Esophagus squamous epithelium (tissue), 5 donors: ENCODE measurements at places on chromosomes 16 and 17.

DNA sequence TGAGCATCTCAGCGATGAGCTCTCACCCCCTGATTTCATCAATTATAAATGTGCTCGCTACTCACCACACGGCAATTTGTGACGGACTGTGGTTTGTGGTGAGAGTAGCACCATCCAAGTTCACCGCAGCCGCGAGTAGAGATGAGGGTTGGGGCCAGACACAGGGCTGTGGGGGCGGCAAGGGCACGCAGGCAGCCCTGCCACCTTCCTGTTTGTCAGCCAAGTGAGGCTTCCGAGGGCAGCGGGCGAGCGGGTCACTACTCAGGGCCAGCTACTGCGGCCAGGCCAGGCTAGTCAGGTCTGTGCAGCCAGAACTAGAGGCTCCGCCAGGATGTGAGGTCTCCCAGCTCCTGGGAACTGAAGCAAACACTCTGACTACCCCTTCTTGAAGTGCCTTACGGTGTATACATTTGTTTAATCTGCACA lies 39.6 kb upstream of the MEOX1 start:
- H3K4me3 ChIP-seq: no peak overlapping the region
- H3K4me1 ChIP-seq: peaks cover 15% of the 10 kb centered on the region
- H3K27ac ChIP-seq: no peak overlapping the region
- H3K36me3 ChIP-seq: no peaks in the 10 kb centered on the region
- no peaks in the 10 kb centered on the region for H3K27me3 ChIP-seq

DNA sequence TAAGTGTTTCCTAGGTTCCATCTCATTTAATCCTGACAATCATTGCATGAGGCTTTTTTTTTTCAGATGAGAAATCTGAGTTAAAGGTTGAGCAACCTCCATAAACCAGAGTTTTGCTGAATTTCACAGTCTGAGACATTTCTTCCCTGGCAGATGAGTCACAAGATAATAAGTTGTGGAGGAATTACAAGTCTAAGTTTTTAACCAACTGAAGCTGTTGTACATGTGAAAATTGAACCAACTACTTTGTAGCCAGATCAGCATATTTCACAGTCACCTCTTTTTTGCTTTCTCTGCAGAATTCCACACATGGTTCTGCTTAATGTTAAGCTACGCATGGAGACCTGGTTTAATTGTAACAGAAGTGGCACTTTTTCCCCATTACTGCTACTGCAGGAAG lies 765.6 kb downstream of the CDH11 start:
- H3K4me1 ChIP-seq: no peaks in the 10 kb centered on the region
- H3K27ac ChIP-seq: no peak overlapping the region
- no peaks in the 10 kb centered on the region for H3K36me3 ChIP-seq
- no peak for DNase-seq
- H3K4me3 ChIP-seq: no peak overlapping the region
- H3K27me3 ChIP-seq: no peaks in the 10 kb centered on the region

DNA sequence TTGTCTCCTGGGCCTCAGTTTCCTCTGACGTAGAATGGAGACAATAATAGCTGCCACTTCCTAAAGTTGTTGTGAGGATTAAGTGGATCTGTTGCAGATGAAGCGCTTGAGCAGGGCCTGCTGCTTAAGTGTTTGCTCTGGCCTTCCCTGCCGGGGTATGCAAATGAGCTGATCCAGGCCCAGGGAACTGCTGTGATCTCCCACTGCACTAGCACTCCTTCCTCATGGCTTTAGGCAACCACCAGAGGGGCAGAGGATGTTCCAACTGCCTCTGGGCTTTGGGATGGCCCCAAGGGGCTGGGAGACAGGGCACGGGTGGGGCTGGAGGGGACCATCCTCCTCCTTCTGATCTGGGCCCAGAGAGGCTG lies 6.2 kb downstream of the SBK1 start:
- peaks cover 16% of the 10 kb centered on the region for H3K27me3 ChIP-seq
- H3K27ac ChIP-seq: no peak overlapping the region
- H3K4me3 ChIP-seq: no peak overlapping the region

DNA sequence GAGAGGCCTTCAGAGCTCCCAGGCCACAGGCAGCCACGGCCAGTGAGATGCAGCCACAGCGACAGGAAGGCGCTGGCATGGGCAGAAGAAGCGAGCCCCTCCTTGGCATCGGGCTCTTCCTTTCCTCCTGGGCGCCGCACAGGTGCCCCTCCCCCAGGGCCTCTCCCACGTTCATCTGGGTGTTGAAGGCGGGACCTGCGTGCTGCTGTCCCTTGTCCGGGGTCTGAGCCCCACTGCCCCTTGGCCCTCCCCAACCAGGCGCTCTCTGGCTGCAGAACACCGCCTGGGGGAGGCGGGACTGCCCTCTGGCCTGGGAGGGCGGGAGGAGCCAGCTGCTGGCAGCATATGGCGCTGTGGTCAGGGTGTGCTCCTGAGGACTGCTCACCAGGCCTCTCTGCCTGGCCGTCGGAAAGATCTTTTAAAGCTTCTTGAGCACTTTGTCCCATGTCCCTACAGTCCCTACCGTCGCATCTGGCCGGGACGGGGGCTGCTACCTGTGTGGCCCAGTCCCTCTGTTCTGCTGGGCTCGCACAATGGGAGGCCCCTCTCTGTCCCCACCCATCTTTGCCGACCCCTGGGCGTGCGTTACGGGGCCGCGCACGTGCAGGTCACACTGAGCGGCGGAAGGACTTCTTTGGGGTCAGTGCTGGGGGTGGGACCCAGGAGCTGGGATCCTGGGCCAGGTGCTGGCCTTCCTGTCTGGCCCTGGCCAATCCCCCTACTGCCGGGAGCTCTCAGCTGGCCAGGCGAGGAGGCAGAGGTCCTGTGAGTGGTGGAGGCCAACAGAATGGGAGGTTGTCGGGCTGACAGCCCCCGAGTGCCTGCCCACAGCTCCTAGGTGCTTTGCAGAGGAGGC lies 1.7 kb downstream of the SLC25A10 start:
- H3K4me1 ChIP-seq: peaks cover 32% of the 10 kb centered on the region
- DNase-seq: no peak
- H3K27ac ChIP-seq: peak overlapping the region; percentile 92
- peaks cover 45% of the 10 kb centered on the region for H3K36me3 ChIP-seq

- H3K36me3 ChIP-seq: no peaks in the 10 kb centered on the region
- H3K27me3 ChIP-seq: no peaks in the 10 kb centered on the region
- no peak for DNase-seq
- H3K4me3 ChIP-seq: no peak overlapping the region
Observed at GRCh38 chr16:79089735-79090284, 510.7 kb downstream of the MAF start.

DNA sequence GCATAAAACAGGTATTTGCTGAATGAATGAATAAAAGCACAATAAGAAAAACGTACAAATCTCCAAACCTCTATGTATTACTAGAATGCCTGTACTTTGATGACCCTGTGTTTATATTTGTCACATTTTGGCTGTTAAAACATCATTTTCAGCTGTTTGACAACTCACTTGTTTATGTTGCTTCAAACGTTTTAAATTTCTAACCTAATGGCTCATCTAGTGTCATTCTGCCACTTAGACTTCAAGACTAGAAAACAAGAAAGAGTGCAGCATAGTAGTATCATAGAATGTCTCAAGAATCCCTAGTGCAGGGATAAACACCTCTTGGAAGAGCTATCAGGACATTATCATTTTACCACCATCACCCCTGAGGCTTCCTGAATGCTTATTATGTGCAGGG lies 19.4 kb upstream of the PMP22 start:
- no peaks in the 10 kb centered on the region for H3K4me1 ChIP-seq
- no peak for DNase-seq
- H3K27ac ChIP-seq: no peak overlapping the region

DNA sequence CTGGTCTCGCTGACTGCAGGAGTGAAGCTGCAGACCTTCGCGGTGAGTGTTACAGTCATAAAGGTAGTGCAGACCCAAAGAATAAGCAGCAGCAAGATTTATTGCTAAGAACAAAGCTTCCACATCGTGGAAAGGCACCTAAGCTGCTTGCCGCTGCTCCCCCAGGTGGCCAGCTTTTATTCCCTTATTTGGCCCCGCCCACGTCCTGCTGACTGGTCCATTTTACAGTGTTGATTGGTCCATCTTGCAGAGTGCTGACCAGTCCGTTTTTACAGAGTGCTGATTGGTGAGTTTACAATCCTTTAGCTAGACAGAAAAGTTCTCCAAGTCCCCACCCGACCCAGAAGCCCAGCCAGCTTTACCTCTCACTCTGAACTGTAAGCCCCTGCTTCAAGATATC lies 227.8 kb downstream of the ABCC12 start:
- H3K27me3 ChIP-seq: no peaks in the 10 kb centered on the region
- no peak overlapping the region for H3K27ac ChIP-seq
- H3K4me1 ChIP-seq: no peaks in the 10 kb centered on the region
- H3K36me3 ChIP-seq: no peaks in the 10 kb centered on the region

DNA sequence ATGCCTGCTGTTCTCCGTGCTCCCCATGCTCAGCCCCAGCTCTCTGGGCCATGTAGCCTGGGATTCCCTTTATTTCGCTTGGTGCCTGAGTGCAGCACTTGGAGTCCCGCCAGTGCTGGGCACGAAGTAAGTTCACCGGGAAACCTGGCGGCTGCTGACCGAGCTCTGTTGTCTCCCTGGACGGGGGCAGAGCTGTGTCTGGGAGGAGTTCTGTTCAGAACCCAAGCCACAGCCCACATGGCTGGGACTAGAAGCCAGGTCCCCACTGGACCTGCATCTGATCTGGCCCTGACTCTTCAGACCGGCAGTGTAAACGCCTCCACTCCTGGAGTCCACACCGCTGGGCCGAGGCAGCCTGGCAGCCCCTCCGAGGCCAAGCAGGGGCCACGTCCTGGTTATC lies 37.5 kb upstream of the CIBAR2 start:
- no peak overlapping the region for H3K27ac ChIP-seq
- H3K4me3 ChIP-seq: no peak overlapping the region
- H3K4me1 ChIP-seq: peaks cover 14% of the 10 kb centered on the region
- DNase-seq: no peak
- peaks cover 20% of the 10 kb centered on the region for H3K27me3 ChIP-seq

DNA sequence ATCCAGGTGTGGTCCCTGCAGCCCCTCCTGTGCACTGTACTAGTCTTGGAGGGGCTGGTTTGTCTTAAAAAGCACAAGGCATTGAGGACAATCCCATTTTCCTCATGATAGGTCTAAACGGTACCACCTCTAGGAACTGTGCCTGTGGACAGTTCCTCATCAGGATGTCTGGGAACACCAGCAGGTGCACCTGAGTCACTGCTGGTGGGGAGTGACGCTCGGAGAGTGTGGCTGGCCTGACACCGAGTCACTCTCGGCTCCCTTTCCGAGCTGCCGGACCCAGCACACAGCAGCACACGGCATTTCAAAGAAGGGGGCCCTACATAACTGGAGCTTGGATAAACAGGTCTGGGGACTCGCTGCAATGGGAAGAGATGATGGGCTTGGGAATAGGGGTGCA lies 25.6 kb downstream of the LRRC75A start:
- no peak for DNase-seq
- no peak overlapping the region for H3K27ac ChIP-seq
- no peaks in the 10 kb centered on the region for H3K36me3 ChIP-seq
- peaks cover 40% of the 10 kb centered on the region for H3K4me1 ChIP-seq
- no peaks in the 10 kb centered on the region for H3K27me3 ChIP-seq

GRCh38 chr17:65027305-65027704 lies 29.2 kb downstream of the GNA13 start:
- H3K27me3 ChIP-seq: no peaks in the 10 kb centered on the region
- no peak for DNase-seq
- H3K4me1 ChIP-seq: peaks cover 49% of the 10 kb centered on the region
- no peaks in the 10 kb centered on the region for H3K36me3 ChIP-seq
- H3K4me3 ChIP-seq: no peak overlapping the region

DNA sequence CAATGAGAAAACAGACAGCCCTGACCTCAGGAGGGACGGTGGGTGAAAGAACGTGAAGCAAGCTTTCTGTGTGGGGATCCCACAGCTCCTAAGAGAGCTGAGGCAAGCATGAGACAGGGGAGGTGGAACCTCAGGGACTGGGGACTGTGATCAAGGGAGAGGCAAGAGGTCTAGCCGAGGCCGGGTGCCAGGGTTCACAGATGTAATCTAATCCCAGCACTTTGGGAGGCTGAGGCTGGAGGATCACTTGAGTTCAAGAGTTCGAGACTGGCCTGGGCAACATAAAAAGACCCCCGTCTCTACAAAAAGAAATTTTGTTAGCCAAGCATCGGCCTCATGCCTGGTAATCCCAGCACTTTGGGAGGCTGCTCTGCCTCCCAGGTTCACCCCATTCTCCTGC lies 4.5 kb upstream of the ADAM11 start:
- no peak overlapping the region for H3K27ac ChIP-seq
- DNase-seq: no peak
- peaks cover 16% of the 10 kb centered on the region for H3K36me3 ChIP-seq
- H3K27me3 ChIP-seq: peaks cover 2% of the 10 kb centered on the region
- H3K4me1 ChIP-seq: peaks cover 6% of the 10 kb centered on the region
- no peak overlapping the region for H3K4me3 ChIP-seq

- H3K27ac ChIP-seq: peak overlapping the region; percentile 32
- no peaks in the 10 kb centered on the region for H3K36me3 ChIP-seq
- H3K4me1 ChIP-seq: peaks cover 35% of the 10 kb centered on the region
- no peak for DNase-seq
- H3K27me3 ChIP-seq: no peaks in the 10 kb centered on the region
- H3K4me3 ChIP-seq: no peak overlapping the region
Observed at GRCh38 chr17:67629971-67630320, 87.8 kb upstream of the NOL11 start.

DNA sequence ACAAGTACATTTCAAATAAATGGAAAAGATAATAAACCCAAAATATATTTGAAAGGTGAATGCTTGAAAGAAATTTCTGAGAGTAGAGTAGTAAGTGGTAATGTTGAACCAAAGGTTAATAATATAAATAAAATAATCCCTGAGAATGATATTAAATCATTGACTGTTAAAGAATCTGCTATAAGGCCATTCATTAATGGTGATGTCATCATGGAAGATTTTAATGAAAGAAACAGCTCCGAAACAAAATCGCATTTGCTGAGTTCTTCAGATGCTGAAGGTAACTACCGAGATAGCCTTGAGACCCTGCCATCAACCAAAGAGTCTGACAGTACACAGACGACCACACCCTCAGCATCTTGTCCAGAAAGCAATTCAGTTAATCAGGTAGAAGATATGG lies 84.2 kb downstream of the C17orf58 start:
- no peaks in the 10 kb centered on the region for H3K4me1 ChIP-seq
- no peak for DNase-seq
- no peak overlapping the region for H3K27ac ChIP-seq
- no peak overlapping the region for H3K4me3 ChIP-seq
- H3K36me3 ChIP-seq: peaks cover 9% of the 10 kb centered on the region

GRCh38 chr17:60506312-60506711 lies 19.7 kb downstream of the APPBP2 start:
- DNase-seq: no peak
- H3K4me1 ChIP-seq: no peaks in the 10 kb centered on the region
- H3K36me3 ChIP-seq: no peaks in the 10 kb centered on the region
- no peak overlapping the region for H3K4me3 ChIP-seq
- H3K27me3 ChIP-seq: no peaks in the 10 kb centered on the region

DNA sequence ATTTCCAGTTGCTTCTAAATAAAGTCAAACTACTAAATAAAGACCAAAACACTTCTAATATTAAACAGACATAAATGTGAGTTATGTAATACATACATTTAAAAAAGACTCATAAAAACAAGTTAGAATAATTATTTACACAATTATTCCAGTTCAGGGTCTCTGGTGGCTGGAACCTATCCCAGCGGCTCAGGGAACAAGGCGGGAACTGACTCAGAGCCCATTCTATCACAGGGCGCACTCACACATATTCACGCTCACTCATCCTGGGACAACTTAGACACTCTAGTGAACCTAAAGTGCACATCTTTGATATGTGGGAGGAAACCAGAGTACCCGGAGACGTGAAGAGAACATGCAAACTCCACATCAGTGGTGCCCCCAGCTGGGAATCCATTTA lies 25.0 kb downstream of the PLXDC1 start:
- H3K4me1 ChIP-seq: no peaks in the 10 kb centered on the region
- H3K36me3 ChIP-seq: no peaks in the 10 kb centered on the region
- H3K27ac ChIP-seq: no peak overlapping the region
- no peak overlapping the region for H3K4me3 ChIP-seq
- DNase-seq: no peak
- H3K27me3 ChIP-seq: no peaks in the 10 kb centered on the region
